Pons (tissue), 1 donor: ENCODE measurements at places on chromosomes 1 and 21.

DNA sequence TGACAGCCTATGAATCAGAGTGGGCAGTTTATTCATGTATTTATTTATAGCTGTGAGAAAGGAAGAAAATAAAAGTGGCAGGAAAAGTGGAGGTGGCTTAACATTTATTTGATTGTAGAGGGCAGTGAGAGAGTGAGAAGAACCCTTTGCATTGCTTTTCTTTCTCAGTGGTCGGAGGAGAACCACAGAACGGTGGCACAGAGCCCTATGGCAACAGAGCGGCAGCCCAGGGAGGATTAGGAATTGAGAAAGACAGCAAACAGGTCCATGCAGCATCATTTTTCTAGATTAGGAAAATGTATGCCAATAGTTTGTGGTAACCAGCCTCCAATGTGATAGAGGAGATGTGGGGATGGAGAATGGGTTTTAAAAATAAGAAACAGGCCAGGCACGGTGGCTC is 53.1 kb downstream of the NMNAT2 start:
- DNase-seq: no peak

GRCh38 chr1:22188914-22189313 is 46.0 kb upstream of the WNT4 start:
- no peak for DNase-seq

GRCh38 chr1:192998536-192998935 is 60.6 kb downstream of the UCHL5 start:
- no peak for DNase-seq

GRCh38 chr1:172360985-172361384 is 59.5 kb upstream of the C1orf105 start:
- DNase-seq: peak; percentile 29

GRCh38 chr1:111354584-111354983 is 63.9 kb downstream of the CHIA start:
- DNase-seq: no peak

- no peak for DNase-seq
Observed at GRCh38 chr1:20717452-20718342, at the start of gene KIF17. Gene KIF17, minus strand, starts transcription at chr1:20718007. Its CDS starts 301 bp downstream, at chr1:20717706.

DNA sequence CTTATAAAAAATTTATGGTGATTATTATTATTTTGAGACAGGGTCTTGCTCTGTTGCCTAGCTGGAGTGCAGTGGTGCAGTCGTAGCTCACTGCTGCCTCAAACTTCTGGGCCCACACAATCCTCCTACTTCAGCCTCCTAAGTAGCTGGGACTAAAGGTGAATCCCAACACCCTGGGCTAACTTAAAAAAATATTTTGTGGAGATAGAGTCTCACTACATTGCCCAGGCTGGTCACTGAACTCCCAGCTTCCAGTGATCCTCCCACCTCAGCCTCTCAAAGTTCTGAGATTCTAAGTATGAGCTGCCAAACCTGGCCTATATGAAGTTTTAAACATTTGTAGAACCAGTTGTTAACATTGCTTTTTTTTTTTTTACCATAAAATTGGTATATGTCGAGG is 18.2 kb downstream of the NFIA start:
- no peak for DNase-seq

GRCh38 chr21:43812139-43812821 is 22.9 kb downstream of the RRP1 start:
- no peak for DNase-seq

GRCh38 chr1:156467385-156467784 is 33.2 kb downstream of the MEF2D start:
- no peak for DNase-seq

GRCh38 chr1:21629971-21630370 is 39.2 kb downstream of the RAP1GAP start:
- no peak for DNase-seq

DNA sequence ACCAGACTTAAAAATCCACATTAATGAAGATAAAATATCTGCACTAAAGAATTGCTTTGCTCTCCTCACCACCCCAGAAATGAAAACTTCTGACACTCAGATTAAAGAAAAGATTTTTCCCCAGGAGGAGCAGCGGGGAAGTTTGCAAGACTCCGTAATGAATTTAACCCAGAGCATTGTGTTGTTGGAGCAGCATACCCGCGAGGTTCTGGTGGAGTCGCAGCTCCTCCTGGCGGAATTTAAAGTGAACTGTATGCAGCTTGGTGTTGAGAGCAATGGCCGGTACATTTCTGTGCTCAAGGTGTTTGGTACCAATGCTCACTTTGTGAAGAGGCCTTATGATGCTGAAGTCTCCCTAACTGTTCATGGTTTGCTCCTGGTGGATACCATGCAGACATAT is 46.4 kb downstream of the VPS13D start:
- no peak for DNase-seq

DNA sequence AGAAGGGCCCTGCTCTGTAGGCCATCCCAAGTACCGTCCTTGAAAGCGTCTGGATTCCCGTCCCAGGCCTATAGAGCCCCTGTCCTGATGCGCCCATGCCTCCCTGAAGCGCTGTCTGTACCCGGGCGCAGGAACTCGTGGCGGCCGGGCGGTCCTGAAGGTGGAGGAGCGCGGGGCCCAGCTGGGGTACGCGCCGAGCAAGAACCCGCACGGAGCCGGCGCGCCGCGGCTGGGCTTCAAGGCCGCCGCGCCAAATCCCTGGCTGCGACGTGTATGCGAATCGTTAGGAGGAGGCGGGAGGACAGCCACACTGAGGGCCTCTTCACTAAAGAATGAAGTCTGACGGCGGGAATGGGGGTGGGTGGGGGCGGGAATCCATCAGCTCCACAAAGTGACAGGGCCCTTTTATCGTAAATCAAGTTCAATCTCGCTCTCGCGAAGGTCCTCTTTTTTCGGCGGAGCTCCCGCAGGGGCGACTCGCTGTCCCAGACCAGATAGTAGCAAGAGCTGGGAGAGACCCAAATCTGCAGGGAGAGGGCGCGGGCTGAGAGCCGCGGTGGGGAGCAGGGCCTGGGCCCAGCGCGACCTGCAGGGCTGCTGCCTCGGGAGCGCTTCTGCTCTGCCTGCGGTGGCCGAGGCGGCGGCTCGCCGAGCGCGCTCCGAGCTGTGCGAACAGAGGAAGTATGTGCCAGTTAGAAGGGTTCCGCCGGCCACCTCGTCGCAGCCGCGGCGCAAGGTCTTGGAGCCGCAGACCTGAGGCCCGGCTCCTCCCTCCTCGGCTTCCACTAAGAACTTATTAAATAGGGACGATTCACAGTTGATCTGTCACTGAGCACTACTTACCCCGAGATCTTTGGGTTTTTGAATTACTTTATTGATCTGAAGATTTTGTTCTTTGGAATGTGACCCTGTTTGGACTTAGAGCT is 10.4 kb downstream of the BARHL2 start:
- DNase-seq: no peak
